Stimulated activated CD8-positive, alpha-beta memory T cell treated with anti-CD3 and anti-CD28 coated beads, Interleukin-7, amount 100 ng/mL, for 1 hour (primary cell): ENCODE measurements at places on chromosomes 13 and 19.

DNA sequence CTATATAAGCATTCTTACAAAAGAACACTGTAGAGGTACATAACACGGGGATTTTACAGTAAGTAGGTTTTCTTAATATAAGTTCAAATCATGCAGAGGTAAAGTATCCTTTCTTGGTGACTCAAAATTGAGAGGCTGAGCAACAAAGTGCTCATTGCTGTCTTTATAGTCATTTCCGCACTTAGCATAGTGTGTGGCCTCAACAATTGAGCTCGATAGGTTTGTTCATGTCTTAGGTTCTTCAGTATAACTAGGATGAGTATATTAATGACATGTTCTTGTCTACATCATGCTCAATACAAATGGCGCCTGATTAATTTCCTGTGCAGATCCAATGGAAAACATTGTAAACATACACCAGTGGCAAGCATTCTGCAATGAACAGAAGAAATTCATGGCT lies 1.4 kb downstream of the WDFY2 start:
- no peak for DNase-seq

GRCh38 chr19:29860492-29860891 lies 48.7 kb downstream of the CCNE1 start:
- DNase-seq, result no peak

- DNase-seq, result no peak
Measured at GRCh38 chr13:114298866-114299265, 15.4 kb upstream of the CHAMP1 start.

- DNase-seq, result no peak
Measured at GRCh38 chr13:32316501-32316900, 1.2 kb downstream of the BRCA2 start.

GRCh38 chr13:92821324-92821723 lies 405.3 kb upstream of the GPC6 start:
- no peak for DNase-seq

GRCh38 chr19:19405971-19406877 lies 749 bp downstream of the GATAD2A start:
- DNase-seq, result no peak

GRCh38 chr19:52638601-52639000 lies 446 bp upstream of the ZNF83 start:
- no peak for DNase-seq

GRCh38 chr19:5232798-5233505 lies 107.7 kb downstream of the PTPRS start:
- no peak for DNase-seq

DNA sequence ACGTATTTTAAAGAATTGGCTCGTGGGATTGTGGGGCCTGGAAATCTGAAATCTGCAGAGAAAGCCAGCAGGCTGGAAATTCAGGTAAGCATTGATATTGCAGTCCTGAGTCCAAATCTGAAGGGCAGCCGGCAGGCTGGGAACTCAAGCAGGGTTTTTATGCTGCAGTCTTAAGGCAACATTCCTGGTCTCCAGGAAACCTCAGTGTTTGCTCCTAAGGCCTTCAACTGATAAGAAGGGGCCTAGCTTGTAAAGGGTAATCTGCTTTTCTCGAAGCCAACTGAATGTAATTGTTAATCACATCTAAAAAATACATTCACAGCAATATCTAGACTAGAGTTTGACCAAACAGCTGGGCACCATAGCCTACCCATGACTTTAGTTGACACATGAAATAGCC lies 154.4 kb downstream of the EFNB2 start:
- DNase-seq, result no peak

DNA sequence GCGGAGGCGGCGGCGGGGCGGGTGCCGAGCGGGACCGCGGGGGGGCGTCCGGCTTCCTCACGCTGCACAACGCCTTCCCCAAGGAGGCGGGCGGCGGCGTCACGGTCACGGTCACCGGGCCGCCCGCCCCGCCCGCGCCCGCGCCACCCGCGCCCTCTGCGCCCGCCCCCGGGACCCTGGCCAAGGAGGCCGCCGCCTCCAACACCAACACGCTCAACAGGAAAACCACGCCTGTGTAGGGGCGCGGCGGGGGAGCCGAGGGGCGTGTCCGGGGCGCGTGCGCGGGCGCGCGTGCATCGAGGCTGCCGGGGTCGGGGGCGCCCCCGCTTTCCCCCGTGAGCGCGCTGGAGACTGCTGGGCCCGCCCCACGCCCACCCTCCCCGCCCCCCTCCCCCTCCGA lies 8.8 kb upstream of the CACNG6 start:
- DNase-seq, result no peak

- DNase-seq, result no peak
Measured at GRCh38 chr13:105441051-105441750, 1094.3 kb downstream of the EFNB2 start.
